Glomerular endothelial cell (primary cell): ENCODE measurements at places on chromosomes 12 and 14. TPM values are rescaled to one million over a fixed set of nuclear protein-coding genes. Genes with fewer than 3 reads are reported as not detected.

Gene HOXC5
- 0.12 TPM in 1 of 2 replicates, not detected in the other for total RNA-seq

Gene IL31
- not detected in 2 replicates for total RNA-seq

GRCh38 chr14:29232153-29232552, 465.6 kb downstream of the FOXG1 start:
- DNase-seq = no peak

GRCh38 chr14:104724981-104725771, 1.1 kb downstream of the ADSS1 start:
- DNase-seq = no peak

GRCh38 chr12:29255042-29255441, 106.0 kb downstream of the FAR2 start:
- DNase-seq = no peak

DNA sequence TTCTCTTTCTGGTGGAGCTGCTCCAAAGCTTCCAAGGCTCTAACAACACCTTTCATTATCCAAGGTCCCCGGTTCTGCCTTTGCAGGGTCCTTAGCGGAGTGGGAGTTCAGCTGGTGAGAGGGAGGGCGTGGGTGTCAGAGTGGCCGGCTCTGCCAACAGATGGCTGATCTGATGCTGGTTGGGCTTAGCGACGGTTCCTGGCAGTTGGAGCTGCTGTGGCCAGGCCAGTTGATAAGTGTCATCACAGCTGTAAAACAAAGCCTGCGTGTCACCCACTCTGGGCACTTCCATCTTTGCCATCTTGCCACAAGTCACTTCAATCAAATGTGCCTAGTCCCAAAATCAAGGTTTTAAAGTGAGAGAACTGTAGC, 36.3 kb downstream of the RIN3 start:
- DNase-seq = no peak

DNA sequence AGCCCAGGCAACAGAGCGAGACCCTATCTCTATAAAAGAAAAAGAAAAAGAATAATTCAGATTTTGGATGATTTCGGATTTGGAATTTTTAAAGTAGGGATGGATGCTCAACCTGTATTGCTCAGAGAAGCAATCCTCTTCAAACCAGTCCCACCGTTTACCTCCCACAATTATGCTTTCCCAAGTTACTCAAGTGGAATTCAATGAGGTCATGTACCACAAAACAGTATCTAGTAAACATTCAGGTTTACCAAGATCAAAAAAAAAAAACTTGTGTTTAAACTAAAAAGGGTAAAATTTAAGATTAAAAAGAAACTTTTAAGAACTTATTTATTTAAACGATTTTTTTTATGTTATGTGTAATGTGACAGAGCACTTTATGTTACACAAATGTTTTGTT, 2.5 kb downstream of the KDM5A start:
- no peak for DNase-seq
